Naive B cell (primary cell): ENCODE measurements at places on chromosomes 16 and 17.

DNA sequence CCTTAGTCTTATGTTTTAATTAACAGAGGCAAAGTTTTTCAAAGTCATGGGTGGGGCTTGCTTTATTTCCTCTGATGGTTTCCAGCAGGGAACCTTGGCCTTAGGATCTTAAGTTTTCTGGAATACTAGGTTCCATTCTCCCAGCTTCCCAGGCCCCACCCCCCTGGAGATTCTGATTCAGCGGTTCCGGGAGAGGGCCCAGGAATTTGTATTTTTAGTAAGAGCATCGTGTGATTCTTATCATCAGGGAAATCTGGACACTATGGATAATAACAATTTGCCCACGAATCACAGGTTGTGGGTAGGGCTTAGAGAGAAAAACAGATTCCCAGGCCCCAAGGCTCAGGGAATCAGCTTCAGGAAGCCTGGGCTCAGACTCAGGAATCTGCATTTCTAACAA is 263.6 kb downstream of the NTN1 start:
- no peak for DNase-seq

DNA sequence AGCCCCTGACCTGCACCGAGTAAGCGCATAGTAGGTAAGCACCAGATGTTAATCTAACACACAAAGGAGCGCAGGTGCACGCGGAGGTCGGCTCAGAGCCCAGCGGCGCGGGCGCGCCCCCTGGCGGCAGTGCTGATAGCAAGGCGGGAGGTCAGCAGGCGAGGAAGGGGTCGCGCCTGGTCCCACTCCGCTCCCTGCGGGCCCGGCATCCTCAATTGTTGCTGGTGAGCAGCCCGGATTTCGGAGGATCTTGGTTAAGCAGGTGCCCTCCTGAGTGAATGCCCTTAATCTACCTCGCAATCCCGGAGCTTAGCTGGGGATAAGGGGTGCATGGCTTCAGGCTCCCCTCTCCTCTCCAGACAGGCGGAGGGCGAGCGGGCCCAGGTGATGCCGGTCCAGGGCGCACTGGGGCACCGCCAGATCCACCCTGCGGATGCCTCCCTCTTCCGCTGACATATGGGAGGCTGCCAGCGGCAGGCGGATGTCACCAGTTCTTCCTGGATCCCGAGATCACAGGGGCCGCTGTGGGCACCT is 4.0 kb upstream of the WNT3 start:
- DNase-seq, result peak; percentile 41

GRCh38 chr17:70552230-70552981 is 383.1 kb downstream of the KCNJ2 start:
- DNase-seq, result peak; percentile 7

GRCh38 chr17:69710926-69711325 is 296.4 kb downstream of the MAP2K6 start:
- no peak for DNase-seq

DNA sequence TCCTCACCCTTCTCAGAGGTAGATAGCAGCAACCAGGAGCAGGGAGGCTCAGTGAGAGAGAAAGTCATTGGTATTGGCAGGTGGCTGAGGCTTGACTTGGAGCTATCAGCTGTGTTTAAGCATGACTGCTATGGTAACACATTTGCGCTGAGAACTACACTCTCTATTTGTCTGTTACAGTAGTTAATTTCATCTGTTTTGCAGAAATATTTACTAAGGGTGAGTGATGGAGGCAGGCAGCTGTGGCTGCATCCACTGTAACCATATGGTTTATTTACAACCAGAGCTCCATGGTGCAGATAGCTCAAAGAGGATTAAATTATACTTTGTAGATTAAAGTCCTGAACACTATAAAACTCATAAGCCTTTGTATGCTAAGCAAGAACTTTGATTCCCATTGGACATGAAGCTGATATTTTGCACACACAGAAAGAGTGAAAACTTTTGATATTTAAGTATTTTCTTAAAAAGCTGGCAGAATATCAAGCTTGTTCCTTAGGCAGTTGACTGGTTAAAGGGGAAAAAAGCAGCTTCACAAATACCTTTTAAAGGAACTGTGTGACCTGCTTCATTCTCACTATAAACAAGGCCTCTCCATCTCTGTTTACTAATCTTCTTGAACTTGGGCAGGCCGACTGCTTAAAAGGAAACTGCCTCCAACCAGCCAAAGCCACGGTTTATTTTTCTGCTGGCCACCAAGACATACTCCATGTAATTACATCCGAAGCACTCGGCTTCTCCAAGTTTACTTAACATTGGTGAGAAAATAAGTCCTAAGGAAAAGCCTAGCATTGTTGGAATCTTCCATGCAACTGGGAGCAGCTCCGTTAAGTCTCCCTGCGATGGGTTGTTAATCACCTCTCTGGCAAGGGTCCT is 299.8 kb upstream of the ZFHX3 start:
- DNase-seq, result no peak

- DNase-seq, result no peak
Measured at GRCh38 chr16:19135201-19135842, 21.6 kb downstream of the ITPRIPL2 start.

DNA sequence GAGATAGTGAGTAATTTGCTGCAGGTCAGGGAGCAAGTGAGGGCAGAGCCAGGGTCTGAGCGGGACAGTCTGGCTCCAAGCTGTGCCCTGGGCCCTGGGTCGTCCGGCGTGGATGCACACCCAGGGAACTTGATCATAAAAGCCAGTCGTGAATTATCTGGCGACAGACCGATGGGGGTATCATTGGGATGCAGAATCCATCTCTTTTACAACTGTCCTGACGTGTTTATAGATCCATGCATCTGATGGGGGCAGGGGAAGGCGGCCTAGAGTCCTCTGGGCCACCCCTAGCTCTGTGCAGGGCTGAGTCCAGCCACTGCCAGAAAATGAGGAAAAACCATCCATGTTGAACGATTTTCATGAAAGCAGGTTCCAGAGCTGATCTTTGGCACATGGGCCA is 332.8 kb downstream of the C16orf95 start:
- no peak for DNase-seq

DNA sequence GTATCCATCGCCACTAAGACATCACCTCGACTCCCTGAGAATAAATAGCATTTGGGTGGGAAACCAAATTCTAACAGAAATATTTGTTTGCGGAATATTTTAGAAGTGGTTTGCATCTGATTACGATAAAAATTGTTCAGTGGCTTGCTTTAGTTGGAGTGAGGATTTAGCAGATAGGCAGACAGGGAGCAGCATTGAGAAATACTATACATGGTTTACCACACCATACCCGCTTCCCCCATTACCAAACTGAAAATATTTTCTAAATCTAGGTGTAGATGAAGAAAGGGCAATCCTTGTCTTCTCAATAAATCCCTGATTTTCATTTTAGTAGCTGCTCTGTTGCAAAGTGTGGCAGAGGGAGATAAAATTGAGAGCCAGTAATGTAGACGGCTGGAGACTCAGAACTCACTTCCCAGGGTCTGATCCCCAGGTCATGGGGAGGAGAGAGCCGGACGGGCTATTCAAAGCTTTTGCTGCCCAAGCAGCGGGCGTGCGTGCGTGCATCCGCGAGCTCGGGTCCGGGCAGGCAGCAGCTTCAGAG is 808 bp upstream of the BAHCC1 start:
- DNase-seq, result no peak

GRCh38 chr16:55658898-55659420 is 3.2 kb downstream of the SLC6A2 start:
- no peak for DNase-seq

- peak; percentile 47 for DNase-seq
Measured at GRCh38 chr16:11224096-11224893, 31.7 kb downstream of the SOCS1 start.

GRCh38 chr17:73941919-73942530 is 261.5 kb upstream of the RPL38 start:
- no peak for DNase-seq

DNA sequence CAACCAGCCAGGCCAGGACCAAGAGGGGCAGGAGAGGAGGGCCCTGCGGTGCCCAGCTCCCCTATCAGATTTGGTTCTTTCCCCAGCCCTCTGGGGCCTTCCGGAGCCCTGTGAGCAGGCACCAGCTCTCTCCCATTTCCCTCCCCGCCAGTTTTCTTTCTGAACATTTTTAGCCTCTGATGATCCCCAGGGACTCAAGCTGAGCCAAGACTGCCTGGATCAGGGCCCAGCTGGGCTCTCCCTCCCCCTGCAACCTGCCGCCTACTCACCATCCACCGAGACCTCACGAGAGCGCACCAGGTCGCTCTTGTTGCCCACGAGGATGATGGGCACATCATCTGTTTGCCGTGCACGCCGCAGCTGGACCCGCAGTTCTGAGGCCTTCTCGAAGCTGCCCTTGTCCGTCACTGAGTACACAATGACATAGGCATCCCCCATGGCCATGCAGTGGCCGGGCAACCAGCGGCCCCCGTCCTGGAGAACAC is 2.0 kb downstream of the RRAD start:
- no peak for DNase-seq

DNA sequence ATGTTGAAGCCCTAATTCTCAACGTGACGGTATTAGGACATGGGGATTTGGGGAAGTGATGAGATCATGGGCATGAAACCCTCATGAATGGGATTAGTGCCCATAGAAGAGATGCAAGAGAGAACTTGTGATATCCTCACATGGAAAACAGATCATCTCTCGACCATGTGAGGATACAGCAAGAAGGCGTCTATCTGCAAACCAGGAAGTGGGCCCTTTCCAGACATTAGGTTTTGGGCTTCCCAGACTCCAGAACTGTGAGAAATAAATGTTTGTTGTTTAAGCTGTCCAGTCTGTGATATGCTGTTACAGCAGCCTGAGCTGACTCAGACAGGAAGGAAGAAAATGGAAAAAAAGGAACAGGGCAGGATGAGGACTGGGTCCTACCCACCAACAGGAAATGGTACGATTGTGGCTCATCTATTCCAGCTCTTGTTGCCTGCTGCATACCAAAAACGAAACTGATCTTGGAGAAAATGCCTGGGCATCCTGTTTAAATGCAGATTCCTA is 21.9 kb upstream of the SSTR2 start:
- no peak for DNase-seq

DNA sequence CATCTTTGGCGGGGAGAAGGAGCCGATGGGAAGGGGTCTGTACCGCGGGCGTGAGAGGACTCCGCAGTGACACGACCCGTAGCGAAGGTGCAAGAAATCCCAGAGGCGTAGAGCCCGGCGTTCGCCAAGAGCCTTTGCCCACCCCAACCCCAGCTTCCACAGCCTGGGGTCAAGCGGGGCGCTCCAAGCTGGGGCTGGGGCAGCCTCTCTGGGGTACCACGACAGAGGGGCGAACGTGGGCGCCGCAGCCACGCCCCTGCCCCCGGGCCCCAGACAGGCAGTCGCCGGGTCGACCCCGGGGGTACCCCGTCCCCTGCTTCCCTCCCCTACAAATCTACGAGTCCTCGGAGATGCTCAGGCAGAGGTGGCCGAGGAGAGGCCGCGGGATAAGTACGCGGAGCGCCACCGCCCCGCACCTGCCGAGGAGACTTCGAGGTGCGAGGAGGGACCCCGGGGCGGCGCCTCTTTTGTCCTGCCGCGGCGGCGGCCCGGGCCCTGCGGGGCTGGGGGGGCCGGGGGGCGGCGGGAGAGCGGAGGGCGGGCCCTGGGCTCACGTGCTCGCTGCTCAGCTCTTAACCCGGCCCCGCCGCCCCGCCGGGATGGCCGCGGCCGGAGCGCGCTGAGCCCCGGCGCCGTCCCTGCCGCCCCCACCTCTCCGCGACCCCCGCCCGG is at the start of gene ADAM11:
TSS of gene ADAM11 (plus strand) at position 575 of the 672 bp plus-strand sequence. CDS start 212 bp downstream, outside the sequence.
- no peak for DNase-seq

GRCh38 chr17:82840431-82840831 is 609 bp upstream of the ZNF750 start:
- no peak for DNase-seq
